Activated CD8-positive, alpha-beta T cell treated with anti-CD3 and anti-CD28 coated beads, Interleukin-2, amount 10 ng/mL, durations not matched to agents 7 days and 5 days (primary cell): ENCODE measurements at places on chromosomes 5 and 9.

GRCh38 chr9:87245271-87245670 lies 252.4 kb upstream of the DAPK1 start:
- no peak for DNase-seq

DNA sequence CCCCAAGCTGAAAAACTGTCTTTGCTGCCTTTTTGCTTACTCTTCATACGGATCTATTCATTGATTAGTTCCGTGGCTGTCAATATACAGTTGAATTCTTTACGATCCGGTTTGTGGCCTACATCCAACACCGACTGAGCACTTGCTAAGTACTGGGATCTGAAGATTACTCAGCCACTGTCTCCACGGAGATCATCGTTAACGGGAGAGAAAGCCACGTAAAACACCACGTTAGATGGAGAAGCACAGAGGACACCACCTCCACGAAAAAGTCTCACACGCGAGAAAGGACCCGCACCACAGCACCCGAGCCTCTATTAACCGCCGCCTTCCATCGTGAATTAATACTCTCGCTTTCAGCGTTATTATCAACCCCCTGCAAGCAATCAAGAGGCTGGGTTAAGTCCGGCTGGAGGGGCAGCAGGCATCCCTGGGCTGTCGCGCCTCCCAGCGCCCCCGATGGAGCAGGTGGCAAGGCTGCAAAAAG lies 650 bp downstream of the ELP1 start:
- no peak for DNase-seq

DNA sequence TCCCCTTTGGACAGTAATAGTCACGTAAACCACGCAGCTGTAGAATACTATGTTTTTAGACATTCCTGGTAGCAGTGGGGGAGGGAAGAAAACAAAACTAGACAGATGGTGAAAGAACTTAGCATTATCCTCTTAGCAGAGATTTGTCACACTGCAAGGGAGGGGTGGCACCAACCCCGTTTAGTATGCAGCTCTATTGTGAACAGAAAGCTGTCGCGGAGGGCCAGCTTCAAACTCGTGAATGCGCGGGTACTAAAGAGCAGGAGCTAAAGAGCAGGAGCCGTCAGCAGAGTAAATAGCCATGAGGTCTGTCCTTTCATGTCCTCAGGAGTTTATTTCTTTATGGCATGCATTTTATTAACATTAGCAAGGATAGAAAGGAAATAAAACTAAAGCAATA lies 141.9 kb upstream of the SLC12A2 start:
- DNase-seq: no peak

GRCh38 chr5:75756211-75756610 lies 39.0 kb upstream of the POC5 start:
- DNase-seq: no peak

DNA sequence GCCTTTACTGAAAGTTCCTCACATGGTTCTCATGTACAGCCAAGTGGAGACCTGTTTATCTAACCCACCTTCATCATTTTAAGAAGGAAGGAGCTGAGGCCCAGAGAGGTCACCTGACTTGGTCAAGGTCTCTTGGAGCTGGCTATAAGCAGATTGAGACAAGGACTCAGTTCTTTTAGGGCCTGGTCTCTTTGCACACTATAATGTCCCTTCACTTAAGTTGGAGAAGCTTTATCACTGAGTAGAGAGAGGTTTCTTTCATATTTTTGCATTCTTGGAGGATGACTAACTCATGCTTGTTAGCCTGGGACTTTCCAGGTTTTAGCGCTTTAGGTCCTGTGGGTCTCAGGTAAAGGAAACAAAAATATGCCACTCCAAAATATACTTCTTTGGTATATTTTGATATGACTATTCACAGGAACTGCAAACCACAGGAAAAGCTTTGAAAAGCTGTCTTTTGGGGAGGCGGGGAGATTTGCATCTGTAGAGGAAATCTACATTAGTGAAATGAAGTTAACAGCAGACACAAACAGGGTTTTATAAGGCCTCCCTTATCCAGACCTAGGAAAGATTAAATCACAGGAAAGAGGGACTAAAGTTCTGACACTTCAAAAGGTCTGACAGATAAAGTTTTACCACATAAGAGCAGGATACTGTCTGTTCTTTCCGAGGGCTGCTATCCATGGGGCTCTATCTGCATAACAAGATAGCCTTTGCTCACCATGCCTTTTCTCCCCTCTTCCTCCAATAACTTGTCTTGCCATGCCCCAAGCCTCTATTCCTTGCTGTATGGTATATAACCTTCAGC lies 95.8 kb upstream of the ANKRD55 start:
- peak; percentile 55 for DNase-seq
